HuH-7 (cell line): ENCODE measurements at places on chromosomes 1 and 21.

- no peak for DNase-seq
These were observed 1.7 kb downstream of the SERTAD4 start for GRCh38 chr1:210234329-210234757.

GRCh38 chr1:209617047-209617673 is 33.6 kb downstream of the CAMK1G start:
- no peak for DNase-seq

DNA sequence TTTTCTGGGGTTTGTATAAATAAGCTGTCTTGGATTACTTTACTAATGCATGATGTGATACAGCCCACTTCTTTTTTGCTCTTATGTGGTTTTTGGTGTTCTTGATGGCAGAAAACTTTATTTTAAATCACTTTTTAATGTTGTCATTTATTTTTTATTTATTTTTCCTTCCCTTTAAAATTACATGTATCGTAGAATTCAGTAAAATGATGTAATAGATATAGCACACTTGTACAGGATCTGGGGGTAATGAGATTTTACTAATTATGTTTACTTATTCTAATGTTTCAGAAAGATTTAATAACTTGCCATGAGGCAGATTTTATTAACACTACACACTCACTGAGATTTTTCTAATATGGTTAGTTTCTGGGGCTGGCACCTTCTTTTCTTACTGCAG is 701 bp upstream of the B3GALT2 start:
- DNase-seq = no peak

DNA sequence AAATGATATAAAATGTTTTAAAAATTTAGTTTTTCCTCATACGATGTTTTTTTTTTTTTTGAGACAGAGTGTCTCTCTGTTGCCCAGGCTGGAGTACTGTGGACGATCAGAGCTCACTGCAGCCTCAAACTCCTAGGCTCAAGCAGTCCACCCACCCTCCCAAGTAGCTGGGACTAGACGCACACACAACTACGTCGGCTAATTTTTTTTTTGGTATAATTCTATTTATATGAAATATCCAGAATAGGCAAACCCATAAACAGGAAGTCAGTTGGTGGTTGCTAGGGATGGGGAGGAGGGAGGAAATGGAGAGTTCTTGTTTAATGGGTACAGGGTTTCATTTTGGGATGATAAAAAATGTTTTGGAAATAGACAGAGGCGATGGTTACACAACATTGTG is 56.5 kb downstream of the WARS2 start:
- no peak for DNase-seq

DNA sequence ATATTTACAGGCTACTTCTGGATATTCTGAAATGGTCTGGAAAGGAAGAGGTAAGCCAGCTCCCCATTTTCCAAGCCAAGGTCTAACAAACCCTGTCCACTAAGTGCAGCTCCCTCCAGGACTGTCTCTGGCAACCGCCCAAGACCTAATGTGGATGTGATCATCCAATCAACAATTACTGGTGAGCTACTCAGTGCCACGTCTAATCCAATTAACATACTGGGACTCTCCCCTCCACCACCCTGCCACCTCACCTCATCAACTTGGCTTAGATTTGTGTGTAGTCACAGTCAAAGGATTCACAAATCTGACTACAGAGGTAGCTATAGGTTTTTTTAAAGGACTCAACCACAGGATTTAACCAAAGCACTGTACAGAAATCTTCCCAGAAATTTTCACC is 25.4 kb upstream of the S100A7 start:
- DNase-seq = no peak

GRCh38 chr1:175192630-175193526 is at the start of gene KIAA0040:
Gene KIAA0040 (minus strand): TSS chr1:175192776. CDS start chr1:175161013, 31,763 bp downstream.
- DNase-seq = peak; percentile 44

GRCh38 chr1:214967865-214968575 is 114.5 kb upstream of the KCNK2 start:
- DNase-seq = no peak

GRCh38 chr1:59243550-59243949 is 53.3 kb upstream of the FGGY start:
- DNase-seq = no peak

GRCh38 chr1:245091818-245092637 is 62.8 kb upstream of the KIF26B start:
- DNase-seq = no peak

- peak; percentile 51 for DNase-seq
These were observed at the start of gene ABCG1 for GRCh38 chr21:42218836-42219605. Gene ABCG1 (plus strand): TSS chr21:42219140. CDS start chr21:42219263, 123 bp downstream.

DNA sequence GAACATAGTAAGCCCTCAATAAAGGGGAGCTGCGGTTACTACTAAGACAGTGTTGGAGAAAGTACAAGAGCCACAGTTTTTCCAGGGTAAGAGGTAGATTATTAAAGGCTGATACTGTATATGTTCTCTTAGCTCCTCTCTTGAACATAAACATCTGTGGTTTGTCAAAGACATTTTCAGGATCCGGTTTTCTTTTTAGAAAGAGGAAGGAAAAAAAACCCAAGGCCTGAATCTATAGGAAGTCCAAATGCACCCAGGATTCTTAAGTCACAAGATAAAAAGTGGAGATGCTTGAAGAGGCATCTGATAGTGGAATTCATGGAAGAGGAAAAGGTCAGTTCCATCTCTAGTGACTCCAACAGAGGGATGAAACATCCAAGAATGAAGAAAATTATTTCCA is 24.6 kb upstream of the SLC45A3 start:
- DNase-seq = no peak

GRCh38 chr1:190551638-190552037 is 74.0 kb upstream of the BRINP3 start:
- DNase-seq = no peak

DNA sequence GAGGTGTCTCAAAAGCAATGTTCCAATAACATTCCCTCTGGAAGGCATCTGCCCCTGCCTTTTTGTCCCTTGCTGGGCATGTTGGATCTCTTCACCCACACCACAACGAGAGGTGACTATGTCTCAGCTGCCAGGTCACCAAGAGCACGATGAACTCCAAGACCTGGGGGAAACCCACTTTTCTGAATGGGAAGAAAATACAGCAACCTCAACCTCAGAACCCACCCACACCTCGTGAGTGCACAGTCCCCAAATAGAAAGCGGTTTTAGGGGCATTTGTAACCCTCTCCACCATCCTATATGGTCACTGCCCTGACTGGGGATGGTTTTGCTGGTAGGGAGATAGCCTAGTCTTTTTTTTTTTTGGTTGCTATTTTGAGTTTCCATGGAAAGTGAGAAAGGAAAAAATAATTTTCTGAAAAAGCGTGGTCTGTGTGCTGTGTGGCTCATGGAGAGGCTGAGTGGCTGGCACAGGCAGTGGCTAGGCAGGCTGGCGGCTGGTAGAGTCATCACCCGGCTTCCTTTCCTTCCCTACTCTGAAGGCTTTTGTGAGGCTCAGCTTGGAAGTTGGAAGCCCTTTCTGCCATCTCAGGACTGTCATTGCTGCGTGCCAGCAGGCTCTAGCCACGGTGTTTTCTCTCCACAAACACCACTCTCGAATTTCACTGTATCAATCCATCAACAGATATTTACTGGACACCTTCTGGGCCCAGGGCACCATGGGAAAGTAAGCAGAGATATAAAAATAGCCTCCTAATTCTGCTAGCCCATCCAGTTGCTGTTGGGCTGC is 15.8 kb downstream of the TSPAN2 start:
- DNase-seq = no peak

- no peak for DNase-seq
These were observed 11.1 kb downstream of the ATF6 start for GRCh38 chr1:161777261-161777660.

GRCh38 chr1:235759336-235759735 is 107.4 kb downstream of the LYST start:
- DNase-seq = no peak

DNA sequence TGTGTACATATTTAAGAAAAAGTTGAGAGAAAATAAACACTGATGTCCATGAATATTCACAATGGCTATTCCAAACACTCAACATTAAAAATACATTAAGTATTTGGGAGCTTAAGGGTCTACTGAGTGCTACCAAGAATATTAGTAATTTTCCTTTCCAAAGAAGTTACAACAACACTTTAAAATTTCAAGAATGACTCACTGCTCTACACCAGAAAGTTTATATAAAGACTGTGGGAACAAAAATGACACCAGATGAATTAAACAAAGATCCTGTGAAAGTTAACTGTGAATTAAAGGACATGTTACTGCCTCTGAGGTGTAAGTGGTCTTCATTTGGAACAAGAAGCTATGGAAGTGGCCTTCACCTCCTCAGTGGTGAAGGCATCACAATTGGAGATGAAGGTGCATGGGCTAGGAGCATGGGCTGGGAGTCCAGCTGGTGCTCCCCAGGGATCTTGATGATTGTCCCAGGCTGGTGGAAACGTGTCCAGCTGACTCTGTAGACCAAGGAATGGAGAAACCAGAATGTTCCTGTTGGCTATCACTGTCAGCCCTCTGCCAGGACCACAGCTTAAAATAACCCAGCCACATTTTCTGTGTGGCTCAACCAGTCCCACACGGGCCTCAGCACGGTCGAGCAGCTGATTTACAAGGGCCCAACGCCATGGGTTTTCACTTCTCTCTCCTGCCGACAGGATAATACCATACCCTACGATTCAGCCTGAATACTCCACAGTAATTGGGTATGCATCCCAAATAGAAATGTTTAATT is 28.8 kb downstream of the TAF5L start:
- no peak for DNase-seq

- no peak for DNase-seq
These were observed 12.9 kb downstream of the KIAA2013 start for GRCh38 chr1:11913291-11913690.

- no peak for DNase-seq
These were observed 35.7 kb downstream of the TOR1AIP1 start for GRCh38 chr1:179917601-179918429.

DNA sequence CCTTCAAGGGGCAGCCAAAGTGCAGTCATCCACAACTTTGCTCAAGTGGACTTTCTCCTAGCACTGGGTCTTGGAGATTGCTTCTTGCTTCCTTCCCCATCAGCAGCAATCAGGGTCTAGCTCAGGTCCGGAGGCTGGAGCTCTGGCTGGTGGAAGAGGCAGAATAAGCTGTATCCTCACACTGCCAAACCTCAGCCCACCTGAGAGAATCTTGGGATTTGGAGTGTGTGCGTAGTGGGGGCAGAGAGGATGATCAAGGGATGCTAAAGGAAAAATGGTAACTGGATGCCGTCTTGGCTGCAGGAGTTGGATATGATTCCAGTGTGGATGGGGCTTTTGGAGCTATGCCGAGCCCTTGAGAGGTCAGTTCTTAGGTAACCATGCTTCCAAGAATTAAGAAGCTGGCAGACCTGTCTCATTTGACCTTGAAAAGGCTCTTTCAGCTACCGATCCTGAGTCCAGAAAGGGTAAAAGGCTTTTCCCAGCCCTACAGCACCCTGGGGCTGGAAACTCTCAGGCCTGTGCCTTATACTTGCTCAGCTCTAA is 4.5 kb upstream of the NFASC start:
- no peak for DNase-seq

- no peak for DNase-seq
These were observed 40.3 kb downstream of the CAPN9 start for GRCh38 chr1:230787471-230787870.
